ENCODE measurements at places on chromosomes 3 and 15. TPM values are rescaled to one million over a fixed set of nuclear protein-coding genes. Genes with fewer than 3 reads are reported as not detected.

DNA sequence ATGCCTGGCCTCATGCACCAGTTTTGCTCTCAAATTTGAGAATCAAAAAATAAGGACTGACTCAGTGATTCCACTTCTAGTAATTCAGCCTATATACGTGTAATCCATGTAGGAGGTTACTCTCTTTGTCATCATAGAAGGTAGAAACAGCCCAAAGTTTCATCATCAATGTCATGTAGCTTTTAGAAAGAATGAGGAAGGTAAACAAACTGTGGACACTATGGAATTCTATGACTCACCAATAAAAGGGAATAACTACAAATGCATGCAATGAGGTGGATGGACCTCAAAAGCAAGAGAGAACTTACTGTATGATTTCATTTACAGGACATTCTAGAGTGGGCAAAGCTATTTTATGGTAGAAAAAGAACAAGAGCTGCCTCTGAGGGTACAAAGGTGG is 93.2 kb upstream of the LRIG1 start:
- DNase-seq: no peak

- no peak for DNase-seq
Measured at GRCh38 chr3:114450008-114450596, 156.3 kb downstream of the TIGIT start.

DNA sequence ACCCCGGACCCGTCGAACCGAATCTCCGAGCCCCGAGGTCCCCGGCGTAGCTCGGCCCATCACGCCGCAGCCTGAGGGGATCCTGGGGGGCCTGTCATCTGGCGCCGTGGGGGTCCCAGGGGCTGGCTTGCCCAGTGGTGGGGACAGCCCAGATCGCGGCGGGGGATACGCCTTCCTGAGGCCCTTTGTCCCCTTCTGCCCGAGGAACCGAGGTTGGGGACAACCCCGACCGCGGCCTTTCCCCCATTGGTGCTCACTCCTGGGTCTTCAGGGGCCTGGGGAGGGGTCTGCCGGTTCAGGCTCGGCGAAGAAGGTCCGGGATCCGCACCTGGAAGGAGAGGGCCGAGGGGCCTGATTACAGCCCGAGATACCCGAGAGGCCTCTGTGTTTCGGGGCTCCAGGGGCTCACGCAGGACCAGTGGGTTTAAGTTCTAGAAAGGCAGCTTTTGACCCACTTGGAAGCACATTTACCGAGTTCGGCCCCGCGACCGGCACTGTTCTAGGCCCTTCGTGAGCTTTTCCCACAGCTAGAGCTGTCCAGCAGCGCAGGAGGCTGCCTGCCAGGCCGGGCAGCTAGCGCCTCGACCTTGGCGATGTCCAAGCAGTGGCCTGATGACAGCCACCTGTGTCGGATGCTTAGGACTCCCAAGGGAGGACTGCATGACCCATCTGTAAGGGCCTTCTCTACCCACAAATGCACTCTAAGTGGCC is 504 bp downstream of the ABHD2 start:
- peak; percentile 85 for DNase-seq

GRCh38 chr3:151974067-151974466 is 100.6 kb downstream of the SUCNR1 start:
- no peak for DNase-seq

CCR9 gene
- not detected for polyA plus RNA-seq

GRM2 gene
- polyA plus RNA-seq: 0.48 TPM

Data from adrenal gland (tissue), 19 donors.